Suppressor macrophage treated with lipopolysaccharide for 4 hours (primary cell): ENCODE measurements at places on chromosomes 1 and 21.

- no peak for DNase-seq
These were observed 13.2 kb downstream of the S100A7A start for GRCh38 chr1:153429266-153430165.

GRCh38 chr1:65176056-65176450 lies 28.1 kb downstream of the AK4 start:
- no peak for DNase-seq

- peak; percentile 53 for DNase-seq
These were observed 7.0 kb upstream of the CCT8 start for GRCh38 chr21:29080454-29080941.

- no peak for DNase-seq
These were observed 86.3 kb downstream of the CAMK2N1 start for GRCh38 chr1:20399606-20400180.

GRCh38 chr1:92923664-92924063 lies 37.6 kb downstream of the DIPK1A start:
- peak; percentile 40 for DNase-seq

- DNase-seq, result no peak
These were observed 445.9 kb downstream of the KIF26B start for GRCh38 chr1:245600658-245601057.

- DNase-seq, result no peak
These were observed 59.2 kb upstream of the RASAL2 start for GRCh38 chr1:178034676-178035075.

GRCh38 chr1:63255153-63255552 lies 67.2 kb upstream of the FOXD3 start:
- no peak for DNase-seq
